ENCODE measurements at places on chromosomes 1 and 21.

DNA sequence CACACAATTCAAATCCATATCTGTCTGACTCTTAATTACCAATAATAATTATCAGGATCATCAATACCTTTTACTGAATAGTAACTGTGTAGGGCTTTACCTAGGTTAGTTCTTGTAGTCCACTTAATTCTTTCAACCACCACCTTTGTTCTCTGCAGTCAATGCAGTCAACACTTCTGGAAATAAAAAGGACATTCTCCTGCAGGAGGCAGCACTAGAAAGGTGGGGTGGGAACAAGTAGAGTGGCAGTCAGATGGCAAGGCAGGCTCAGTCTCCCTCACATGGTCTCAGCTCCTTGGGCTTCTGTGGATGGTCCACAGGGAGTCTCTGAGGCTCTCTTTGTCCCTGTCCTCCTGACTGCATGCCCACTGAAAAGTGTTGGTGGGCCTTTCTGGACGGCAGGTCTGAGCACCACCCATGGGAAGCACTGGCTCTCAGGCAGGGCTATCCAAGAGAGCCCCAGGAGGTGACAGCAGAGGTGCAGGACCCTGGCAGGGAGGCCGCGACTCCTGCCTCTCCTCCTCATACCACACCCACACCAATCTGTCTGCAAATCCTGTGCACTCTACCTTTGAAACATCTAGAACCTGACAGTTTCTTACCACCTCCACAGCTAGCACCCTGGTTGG is 237.3 kb downstream of the FOXD2 start:
- no peak for DNase-seq

DNA sequence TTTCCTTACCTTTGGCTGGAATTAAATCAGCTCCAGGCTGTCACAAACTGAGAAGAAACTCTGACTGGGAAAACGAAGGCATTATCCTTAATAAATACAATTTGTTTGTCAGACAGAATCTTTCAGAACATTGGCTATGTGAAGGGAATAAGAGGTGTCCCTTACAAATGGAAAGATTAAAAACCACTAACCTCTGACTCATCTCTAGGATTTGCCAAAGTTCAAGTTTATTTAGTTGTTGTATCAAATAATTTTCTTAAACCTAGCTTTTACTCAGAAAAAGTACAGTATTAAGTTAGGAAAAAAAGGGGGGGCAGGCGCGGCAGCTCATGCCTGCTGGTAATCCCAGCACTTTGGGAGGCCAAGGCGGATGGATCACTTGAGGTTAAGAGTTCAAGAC is 15.7 kb downstream of the SERTAD4 start:
- no peak for DNase-seq

DNA sequence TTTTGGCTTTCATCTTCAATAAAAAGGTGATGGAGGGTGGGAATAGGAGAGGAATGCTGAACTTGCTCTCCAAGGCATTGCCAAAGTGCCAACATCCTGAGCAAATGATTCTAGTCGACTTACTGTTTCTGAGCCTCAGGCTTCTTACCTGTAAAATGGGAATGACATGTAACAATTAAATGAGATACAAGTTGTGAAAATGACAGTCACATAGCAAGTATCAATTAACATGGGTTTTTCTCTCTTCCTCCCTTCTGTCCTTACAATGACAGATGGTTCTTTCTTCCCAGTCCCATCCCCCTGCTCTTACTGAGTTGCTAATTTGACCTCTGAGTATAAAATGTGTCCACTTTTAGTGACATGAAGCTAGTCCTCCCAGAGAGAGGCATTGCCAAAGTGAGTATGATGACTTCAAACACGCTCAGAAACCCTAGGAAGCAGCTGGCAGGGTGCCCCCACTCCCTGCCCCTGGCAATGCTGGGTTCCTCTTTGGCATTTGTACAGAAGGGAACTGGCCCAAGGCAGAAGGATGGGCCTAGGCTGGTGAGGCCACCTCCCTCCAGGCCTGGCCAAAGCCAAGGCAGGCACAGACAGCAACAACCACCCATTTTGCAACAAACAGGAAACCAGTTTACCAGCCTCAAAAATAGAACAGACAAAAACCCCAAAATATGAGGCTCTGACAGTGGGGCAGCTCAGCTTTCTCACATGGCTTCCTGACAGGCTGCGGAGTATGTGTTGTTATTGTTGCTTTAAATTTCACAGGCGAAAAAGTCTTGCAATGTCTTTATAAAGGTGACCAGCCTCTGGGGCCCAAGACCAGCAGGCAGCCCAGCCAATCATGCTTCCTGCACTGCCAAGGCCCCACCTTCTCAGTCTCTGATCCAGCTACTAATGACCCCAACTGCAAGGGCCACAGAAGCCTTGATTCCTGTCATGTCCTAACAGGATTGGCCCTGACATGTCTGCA is 115.9 kb downstream of the HIVEP3 start:
- DNase-seq, result no peak

- no peak for DNase-seq
Observed at GRCh38 chr1:25703671-25704266, 87.2 kb downstream of the MAN1C1 start.

DNA sequence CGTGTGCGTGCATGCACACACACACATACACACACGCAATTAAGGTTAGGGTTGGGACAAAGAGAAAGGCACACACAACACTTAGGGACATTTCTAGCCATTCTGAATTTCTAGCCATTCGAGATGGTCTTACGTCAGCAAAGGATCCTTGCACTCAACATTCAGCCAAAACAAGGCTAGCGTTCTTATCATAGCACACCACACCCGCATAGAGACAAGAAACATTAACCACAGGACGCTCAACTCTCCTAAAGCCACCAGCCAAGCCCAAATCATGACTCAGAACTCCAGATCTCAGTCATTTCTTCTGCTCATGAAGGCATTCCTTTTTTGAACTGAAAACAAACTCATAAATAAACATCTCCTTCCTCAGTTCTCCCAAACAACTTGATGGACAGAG is 106.8 kb downstream of the LMO4 start:
- no peak for DNase-seq

DNA sequence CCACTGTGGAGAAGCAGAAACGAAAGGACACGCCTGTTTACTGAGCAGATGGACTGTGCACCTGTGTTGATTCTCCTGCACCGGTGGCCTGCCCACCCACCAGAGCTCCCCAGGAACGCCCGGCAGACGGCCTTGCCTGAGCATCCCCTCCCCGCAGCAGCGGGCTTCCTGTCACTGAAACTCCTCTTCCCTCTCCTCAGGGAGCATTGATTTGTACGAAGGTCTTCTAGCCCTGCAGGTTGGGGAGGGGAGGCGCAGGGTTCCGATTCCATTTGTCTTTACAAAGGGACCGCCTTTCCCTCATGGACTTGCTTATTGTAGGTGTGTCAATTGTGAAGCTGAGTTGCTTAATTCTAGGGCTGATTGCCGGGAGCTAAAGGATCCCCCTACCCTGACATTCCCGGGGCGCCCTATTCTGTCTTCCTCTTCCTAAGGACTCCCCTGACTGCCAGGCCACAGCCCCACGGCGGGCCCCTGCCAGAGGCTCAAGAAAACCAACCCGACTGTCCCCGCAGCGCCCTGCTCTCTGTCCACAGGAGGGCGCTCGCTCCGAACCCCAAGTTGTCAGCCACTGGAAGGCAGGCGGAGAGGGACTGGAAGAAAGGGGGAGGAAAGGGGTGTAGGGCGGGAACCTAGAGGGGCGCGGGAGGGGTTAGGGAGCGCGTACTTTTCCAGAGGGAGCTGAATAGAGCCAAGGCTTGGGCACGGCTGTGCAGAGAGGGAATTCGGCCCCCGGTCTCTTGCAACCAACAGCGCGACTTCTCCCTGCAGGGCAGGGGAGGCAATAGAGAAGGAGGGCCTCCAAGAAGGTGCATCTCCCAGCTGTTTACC is 2.8 kb downstream of the S100A6 start:
- DNase-seq, result peak; percentile 74

- DNase-seq, result peak; percentile 83
Observed at GRCh38 chr1:151457911-151458801, 1.1 kb downstream of the POGZ start.
